ENCODE measurements at places on chromosomes 5 and 9.

GRCh38 chr9:131728546-131728910 lies 11.3 kb downstream of the RAPGEF1 start:
- no peak for DNase-seq

GRCh38 chr9:124613849-124614248 lies 106.7 kb upstream of the NR5A1 start:
- DNase-seq = no peak

DNA sequence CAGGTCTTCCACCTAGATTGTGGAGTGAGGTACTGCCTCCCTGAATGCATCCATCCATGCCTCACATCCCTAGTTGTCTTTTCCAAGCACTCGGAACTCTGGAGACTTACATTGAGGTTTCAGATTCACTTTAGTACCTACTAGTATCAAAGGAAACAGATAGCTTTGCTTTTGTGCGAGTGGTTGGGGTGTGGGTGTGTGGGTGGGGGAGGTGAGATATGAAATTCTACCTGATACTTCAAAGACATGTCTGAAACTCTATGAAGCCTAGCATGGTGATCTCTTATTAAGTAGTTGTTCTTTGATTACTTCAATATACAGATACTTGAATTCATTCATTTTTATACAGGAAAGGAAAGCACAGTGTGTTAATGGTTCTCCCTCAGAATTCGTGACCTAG lies 64.4 kb downstream of the MCCC2 start:
- no peak for DNase-seq

DNA sequence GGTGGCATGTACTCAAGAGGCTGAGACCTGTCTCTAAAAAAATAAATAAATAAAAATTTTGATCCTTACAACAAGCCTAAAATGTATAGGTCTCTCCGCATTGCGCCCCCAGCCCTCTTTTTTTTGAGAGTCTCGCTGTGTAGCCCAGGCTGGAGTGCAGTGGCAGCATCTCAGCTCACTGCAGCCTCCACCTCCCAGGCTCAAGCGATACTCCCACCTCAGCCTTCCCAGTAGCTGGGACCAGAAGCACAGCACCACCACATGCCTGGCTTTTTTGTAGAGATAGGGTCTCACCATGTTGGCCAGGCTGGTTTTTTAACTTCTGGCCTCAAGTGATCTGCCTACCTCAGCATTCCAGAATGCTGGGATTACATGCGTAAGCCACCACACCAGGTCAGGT lies 2.2 kb upstream of the GARIN3 start:
- DNase-seq = no peak

DNA sequence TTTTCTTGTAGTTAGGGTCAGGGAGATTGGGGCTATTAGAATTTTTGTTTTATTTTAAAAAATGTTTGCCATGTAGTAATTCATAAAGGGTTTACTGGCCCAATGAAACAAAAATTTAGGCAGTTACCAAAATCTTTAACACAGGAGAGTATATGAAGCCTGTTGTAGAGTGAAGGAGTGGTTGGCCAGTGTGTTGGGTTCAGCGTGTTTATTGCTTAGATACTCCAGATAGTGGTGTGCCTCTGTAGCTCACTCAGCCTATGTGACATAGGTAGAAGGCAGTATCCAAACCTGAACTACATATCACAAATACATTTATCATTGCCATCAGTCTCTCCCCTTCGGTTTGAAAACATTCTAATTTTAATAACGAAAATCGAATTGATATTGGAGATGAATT lies 1.2 kb downstream of the TEK start:
- no peak for DNase-seq

GRCh38 chr5:86127696-86128095 lies 490.0 kb upstream of the COX7C start:
- DNase-seq = no peak

GRCh38 chr5:61449804-61450492 lies 117.9 kb downstream of the ZSWIM6 start:
- DNase-seq = no peak

- no peak for DNase-seq
Observed at GRCh38 chr9:120043448-120043847, 536.5 kb downstream of the CDK5RAP2 start.

GRCh38 chr9:108245901-108246300 lies 609.9 kb downstream of the ACTL7B start:
- no peak for DNase-seq

DNA sequence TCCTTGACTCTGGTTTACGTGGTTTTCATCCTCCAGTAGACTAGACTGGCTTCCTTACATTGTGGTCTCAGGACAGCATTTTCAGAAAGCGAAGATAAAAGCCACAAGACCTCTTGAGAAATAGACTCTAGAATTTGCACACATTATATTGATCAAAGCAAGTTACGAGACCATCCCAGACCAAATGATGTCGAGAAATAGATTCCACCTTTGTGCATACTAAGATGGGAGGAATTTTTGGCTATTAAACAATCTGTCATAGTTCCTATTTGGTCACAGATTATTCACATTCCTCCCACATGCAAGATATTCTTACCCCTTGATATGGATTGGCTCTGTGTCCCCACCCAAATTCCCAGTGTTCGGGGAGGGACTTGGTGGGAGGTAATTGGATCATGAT lies 65.6 kb downstream of the TEX10 start:
- DNase-seq = no peak

DNA sequence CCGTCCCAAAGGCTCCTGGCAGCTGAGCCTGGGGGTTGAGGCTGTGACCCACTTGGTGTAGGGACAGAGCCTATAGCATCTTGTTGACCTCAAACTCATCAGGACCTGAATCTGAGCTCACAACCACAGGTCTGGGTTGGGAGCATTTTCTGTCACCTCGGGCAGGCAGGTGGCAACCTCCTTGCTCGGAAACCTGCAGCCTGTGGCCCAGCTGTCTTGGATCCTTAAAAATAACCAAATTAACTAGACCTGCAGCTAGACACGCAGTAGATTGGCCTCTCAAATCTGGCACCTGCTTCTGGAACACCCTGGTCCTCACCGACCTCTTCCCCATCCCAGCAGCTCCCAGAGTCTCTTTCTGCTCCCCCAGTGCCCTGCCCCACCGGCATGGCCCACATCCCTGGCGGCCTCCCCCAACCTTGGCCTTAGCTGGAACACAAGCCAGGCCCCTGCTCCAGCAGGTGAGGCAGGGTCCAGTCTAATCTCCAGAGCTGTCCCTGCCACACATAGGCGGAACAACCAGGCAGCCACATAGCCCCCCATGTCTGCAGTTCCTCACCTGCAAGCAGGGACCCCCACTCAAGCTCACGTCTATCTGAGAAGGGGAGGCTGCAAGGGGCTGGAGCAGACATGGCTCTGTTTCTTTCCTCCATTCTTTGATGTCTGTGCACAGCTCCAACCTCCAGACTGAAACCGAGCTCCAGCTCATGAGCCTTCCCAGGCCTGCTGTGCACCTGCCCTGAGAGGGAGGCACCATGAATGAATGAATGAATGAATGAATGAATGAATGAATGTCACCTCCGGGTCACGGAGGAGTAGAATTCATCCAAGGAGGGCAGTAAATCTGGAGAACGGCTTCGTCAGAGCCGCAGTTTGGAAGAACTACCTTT lies 28.3 kb downstream of the PAEP start:
- DNase-seq = no peak

DNA sequence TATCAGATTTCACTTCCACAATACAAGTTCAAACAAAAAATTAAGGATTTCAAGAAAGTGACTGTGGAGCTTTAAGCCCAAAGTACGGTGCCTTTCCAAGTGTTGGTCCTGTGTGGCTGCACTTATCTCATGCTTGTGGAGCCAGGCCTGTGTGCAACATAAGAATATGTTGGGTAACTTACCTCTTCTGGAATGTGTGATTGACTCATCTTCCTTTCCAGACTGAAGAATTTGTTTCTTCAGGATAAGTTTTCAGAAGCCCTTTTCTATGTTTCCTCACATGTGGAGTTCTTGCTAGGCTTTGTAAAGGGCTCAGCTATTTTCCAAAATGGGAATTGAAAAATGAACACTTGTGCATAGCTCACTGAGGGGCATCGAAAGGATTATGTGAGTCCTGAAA lies 485.1 kb upstream of the PAPPA start:
- no peak for DNase-seq

- DNase-seq = no peak
Observed at GRCh38 chr5:131462454-131462853, 172.6 kb downstream of the RAPGEF6 start.

DNA sequence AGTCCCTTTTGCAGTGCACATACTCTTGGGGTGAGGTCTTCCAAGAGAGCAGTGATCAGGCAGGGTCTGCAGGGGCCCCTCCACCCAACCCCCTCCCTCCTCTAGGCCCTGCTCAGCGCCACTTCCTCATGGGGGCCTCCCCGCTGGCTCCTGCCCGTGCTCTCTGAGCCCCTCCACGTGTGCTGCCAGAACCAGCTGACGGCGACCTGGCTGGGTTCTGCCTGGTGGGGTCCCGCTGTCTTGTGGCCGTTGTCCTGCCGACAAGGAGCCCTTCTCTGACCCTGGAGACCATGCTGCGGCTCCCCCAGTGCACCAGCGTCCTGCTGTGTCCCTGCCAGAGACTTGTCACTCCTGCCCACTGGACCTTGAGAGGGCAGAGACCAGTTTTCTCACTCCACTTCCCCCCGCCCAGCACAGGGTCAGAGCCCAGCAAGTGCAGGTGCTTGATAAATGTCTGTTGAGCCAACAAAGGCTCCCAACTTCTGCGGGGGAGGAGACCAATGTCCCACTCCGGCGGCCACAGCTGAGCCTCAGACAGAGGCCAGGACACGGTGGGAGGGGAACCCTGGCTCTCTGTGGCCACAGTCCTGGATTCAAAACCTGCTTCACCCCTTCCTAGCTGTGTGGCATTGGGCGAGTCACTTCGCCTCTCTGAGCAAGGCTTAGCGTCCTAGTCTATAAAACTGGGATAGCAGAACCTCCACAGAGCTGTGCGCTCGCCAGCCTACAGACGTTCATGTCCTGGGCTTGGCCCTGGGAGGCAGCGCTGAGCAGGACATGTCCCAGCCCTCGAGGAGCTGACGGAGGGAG lies 24.8 kb downstream of the SARDH start:
- DNase-seq = no peak

GRCh38 chr5:175599210-175599609 lies 58.7 kb upstream of the HRH2 start:
- DNase-seq = no peak

All from NCI-H526 treated with DMSO at 0.1 percent for 48 hours (cell line).